Stimulated activated CD4-positive, alpha-beta T cell treated with anti-CD3 and anti-CD28 coated beads, Interleukin-15, amount 100 ng/mL, for 24 hours (primary cell): ENCODE measurements at places on chromosomes 13 and 19.

GRCh38 chr19:32268381-32268780 is 77.0 kb upstream of the ZNF507 start:
- DNase-seq: no peak

DNA sequence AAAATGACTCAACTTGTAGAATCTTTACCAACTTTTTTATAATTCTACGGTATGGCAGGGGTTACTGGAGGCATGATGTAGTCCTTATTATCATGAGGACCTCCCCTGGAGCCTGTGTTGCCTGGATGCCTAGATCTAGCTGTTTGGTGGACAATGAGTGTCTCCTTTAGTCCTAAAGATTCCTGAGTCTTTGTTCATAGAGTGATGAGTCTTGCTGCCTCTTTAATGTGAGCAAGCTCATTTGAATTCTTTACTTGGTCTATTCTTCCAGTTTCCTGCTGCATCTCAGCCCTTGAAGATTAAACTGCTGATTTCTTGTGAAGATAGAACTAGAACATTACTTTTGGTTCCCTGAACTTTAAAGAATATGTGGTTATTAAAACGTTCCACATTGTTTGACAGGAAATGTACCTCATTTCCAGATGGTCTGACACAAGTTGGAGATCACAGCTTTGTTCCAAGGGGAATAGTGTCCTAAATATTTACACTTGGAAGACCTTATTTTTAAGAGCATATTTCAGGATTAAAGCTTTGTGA is 51.9 kb downstream of the SLAIN1 start:
- DNase-seq: no peak

GRCh38 chr19:5406816-5407215 is 48.4 kb upstream of the ZNRF4 start:
- DNase-seq: no peak

GRCh38 chr19:52453324-52454094 is at the start of gene ZNF578:
Gene ZNF578 (plus strand): TSS chr19:52453553. CDS start chr19:52501846, 48,293 bp downstream.
- DNase-seq: peak; percentile 77

DNA sequence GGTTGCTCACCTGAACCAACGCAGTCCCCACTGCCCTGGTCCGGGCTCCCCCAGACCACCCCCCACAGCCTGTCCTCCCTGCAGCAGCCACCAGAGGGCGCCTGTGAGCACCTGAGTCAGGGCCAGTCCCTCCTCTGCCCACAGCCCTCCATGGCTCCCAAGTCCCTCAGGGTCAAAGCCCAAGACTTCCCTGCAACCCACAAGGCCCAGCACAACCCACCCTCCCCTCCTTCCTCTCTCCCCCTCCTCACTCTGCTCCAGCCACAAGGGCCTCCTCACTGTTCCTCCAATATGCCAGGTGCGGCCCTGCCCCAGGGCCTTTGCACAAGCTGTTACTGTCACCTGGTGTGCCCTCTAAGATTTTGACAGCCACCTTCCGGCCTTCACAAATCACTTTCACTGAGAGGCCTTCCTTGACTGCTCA is 10.9 kb downstream of the GNA15 start:
- peak; percentile 77 for DNase-seq

DNA sequence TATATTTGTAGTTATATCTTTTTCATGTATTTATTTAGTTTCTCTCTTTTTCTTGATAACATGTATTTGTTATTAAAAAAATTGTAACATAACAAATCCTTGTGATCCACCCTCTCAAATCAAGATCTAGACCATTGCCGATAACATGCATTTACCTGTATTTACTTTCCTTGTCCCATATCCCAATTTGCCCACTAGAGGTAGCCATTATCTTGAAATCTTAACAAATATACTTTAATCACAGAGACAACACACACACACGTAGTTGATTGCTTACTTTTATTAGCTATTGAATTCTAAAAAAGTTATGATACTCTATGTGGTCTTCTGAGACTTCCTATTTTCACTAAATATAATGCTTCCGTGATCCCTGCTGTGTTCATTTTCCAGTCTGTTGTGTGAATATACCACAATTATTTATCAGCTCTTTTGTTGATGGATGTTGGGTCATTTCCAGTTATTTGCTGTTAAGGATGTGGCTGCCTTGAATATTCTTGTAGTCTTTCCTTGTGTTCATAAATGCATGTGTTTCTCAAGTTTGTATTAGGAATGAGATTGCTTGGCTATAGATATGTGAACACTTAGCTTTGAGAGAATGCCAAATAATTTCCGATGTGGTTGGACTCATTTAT is 31.3 kb upstream of the ZMYM2 start:
- no peak for DNase-seq

- no peak for DNase-seq
These were observed 30.7 kb upstream of the SERPINE3 start for GRCh38 chr13:51308781-51309180.

GRCh38 chr13:19185865-19186645 is 4.4 kb upstream of the TUBA3C start:
- DNase-seq: no peak

DNA sequence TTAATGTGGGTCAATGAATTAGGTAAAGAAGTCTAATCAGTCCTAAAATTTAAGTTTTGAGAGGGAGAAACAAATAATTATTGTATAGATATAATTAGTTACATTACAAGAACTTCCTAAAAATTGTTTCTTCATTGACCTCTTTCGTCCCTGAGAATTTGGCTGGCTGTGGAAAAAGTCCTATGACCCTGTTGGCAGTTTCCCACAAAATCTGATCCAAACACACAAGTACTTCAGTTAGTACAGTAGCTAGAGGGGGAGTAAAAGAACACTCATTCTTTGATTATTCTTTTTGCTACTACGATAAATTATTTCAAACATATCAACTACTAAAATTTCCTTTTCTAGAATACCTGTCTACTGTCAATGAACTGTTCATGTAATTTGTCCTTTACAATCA is 11.3 kb downstream of the POSTN start:
- DNase-seq: no peak

DNA sequence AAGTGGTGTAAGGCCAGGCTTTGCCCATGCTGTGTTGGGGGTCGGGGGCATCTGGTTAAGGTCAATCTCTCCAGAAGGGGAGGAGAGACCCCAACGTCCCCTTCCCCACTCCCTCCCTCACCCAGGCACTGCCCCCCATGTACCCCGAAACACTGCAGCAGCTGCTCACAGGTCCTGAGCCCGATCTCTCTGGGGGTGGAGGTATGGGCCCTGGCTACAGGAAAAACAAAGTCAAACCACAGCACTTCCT is 10.2 kb downstream of the CAPN12 start:
- no peak for DNase-seq

GRCh38 chr13:102367836-102368235 is 34.0 kb downstream of the FGF14 start:
- DNase-seq: no peak

DNA sequence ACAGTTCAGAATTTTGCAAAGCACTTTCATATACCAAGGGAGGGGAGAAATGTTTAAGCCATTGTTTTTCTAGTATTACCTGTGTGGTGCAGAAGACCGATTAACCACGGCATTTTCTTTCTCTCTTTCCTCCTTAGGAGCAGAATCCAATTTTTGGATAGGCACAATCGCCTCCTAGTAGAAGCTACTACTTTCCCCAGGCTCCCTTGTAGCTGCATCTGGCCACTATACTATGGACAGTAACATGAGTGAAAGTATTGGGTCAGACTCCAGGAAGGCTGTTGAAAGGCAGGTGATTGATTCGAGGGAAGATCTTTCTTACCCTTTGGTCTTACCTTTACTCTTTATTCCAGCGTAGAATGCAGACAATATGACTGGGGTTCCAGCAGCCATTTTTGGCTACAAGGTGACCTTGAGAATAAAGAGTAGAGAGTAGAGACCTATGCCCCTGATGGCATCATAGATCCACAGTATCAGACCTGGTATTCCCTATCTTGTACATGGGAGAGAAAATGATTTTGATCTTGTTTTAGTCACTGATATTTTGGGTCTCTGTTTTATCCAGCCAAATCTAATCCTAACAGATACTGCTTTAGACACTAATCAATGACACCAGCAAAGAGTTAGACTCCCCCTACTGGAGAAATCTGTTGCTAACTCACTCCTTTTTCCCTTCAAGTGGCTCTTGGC is 77.0 kb downstream of the LRRC63 start:
- DNase-seq: no peak

- no peak for DNase-seq
These were observed 6.5 kb downstream of the HNRNPL start for GRCh38 chr19:38843175-38843758.

DNA sequence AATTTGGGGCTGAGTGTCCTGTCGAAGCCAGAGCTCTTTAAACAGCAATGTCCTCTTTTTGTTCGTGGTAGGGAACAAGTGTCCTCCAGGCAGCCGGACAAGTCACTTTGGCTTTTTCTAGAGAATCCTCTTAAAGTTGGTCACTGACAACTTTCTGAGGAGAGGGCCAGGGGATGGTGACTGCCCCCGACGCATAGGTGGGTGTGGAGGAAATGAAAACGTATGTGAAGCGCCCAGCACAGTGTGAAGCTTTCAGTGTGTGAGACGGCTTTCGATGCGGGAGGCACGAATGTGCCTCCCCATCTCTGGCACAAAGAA is 45.8 kb upstream of the ZNF536 start:
- DNase-seq: no peak

DNA sequence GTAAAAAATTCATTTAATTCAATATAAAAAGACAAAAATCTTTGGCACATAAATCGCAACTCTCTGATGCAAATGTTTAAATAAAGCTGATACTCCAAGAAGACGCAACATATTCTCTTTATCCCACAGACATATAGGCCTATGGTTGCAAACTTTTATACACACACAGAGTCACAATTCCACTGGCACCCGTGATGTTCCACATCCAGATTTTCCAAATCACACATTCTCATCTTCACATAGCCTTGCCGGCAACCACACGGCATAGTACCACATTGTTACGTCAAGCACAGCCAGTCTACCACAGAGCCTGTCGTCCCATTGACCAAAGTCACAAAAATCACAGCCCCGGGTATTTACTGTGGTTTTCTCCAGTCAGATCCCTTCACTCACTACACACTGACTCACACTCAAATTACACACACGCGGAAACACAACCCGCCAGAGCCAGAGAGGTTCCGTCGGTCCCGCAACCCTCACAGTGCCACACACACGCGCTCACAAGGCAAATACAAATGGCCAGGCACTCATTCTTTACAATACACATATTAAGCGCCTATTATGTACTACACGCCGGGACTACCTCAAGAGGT is 546 bp upstream of the ZNF546 start:
- peak; percentile 57 for DNase-seq

GRCh38 chr13:71304861-71305260 is 562.1 kb downstream of the DACH1 start:
- no peak for DNase-seq

DNA sequence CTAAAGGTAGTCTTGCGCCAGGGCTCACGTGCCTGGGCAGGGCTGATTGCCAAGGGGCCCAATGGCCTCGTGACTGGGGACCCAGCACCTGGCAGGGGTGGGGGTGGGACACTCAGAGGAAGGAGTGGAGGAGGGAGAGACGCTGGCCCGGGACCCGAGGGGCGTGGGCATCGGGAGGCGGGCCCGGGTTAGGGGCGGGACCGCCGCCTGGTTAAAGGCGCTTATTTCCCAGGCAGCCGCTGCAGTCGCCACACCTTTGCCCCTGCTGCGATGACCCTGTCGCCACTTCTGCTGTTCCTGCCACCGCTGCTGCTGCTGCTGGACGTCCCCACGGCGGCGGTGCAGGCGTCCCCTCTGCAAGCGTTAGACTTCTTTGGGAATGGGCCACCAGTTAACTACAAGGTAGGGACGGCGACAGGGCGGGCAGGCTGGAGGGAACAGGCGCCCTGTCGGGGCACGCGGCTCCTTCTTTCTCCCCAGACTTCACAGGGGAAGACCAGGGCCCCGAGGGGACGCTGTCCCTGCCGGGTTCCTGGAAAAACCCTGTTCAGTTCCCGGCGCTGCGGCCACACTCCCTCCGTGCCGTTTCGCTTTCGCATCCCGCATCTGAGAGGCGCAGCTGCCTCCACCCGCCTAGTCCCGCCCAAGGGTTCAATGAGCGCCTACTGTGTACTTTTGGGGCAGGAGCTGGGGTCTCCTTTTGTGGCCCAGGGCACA is at the start of gene IFI30:
Gene IFI30, plus strand, starts transcription at position 242 of the 717 bp plus-strand sequence. Its CDS starts 29 bp downstream, at position 271.
- peak; percentile 79 for DNase-seq
